Stimulated activated CD4-positive, alpha-beta T cell treated with anti-CD3 and anti-CD28 coated beads, TNF-alpha, amount 100 ng/mL, for 4 hours (primary cell): ENCODE measurements at places on chromosomes 1 and 21.

GRCh38 chr1:212121779-212122178 lies 86.2 kb downstream of the DTL start:
- DNase-seq: no peak

DNA sequence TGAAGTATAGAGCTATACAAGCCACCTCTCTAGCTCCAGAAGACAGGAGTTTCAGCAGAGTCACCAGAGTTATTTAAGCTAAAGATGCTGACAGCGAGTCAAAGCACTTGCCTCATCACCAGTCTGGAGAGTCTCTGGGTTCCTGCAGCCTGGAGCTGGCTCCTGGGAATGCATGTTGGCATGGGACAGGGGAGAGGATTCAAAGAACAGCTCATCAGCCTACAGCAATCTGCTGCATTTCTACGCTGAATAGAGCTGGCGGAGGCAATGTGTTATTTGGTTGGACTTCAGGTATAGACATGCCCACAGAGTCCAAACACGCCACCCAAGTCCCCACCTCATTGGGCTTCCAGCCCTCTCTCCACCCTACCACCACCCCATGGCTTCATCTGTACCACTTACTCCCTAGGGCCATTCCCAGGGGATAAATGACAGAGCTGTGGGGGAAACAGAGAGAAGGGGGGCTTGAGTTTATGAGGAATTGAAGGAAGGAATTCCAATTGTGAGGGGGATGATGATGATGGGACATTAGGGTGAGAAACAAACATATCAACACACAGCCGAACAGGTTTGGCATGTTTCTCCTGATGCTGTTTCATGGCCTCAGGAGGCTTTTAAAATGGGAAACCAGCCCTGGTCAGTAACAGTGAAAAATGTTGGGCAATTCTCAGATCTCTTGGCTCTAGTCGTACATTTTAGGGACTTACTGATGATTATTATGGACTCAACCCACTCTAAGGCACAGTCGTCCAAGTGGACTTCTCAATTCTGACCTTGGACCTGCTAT lies 58.4 kb downstream of the PLEKHA6 start:
- DNase-seq: no peak

DNA sequence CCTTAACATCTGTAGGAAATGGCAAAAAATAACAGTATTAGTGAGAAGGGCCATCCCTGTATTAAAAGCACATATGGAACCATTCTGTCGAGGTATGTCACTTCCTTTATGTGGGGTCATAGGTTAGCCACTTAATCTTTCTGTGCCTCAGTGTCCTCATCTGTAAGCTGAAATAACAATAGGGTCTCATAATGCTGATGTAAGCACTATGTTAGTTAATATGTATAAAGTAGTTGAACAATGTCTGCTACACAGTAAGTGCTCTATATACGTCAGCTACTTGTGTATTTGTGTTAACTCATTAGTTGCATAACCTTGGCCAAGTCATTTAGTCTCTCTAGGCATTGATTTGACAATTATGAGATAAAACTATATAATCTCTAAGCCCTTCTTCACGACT lies 11.8 kb downstream of the PLPPR5 start:
- DNase-seq: no peak

DNA sequence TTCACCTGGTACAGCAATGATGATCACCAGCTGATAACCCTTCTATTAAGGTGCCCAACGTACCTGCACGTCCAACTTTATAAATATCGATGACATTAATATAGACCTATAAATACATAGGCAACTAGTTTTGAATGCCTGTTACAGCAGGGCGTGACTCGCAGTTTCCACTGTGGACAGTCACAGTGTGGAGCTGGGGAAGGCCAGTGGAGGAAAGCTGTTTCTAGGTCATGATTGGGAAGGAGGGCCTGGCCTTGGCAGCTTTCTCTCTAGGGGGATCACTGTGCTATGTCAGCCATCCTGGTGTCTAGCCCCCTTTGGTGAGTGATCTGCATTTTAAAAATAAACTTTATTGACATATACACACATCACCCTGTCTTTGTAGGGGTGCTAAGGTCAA lies 4.4 kb upstream of the PRDM15 start:
- no peak for DNase-seq

GRCh38 chr1:203167026-203167912 lies 8.4 kb downstream of the MYBPH start:
- no peak for DNase-seq

DNA sequence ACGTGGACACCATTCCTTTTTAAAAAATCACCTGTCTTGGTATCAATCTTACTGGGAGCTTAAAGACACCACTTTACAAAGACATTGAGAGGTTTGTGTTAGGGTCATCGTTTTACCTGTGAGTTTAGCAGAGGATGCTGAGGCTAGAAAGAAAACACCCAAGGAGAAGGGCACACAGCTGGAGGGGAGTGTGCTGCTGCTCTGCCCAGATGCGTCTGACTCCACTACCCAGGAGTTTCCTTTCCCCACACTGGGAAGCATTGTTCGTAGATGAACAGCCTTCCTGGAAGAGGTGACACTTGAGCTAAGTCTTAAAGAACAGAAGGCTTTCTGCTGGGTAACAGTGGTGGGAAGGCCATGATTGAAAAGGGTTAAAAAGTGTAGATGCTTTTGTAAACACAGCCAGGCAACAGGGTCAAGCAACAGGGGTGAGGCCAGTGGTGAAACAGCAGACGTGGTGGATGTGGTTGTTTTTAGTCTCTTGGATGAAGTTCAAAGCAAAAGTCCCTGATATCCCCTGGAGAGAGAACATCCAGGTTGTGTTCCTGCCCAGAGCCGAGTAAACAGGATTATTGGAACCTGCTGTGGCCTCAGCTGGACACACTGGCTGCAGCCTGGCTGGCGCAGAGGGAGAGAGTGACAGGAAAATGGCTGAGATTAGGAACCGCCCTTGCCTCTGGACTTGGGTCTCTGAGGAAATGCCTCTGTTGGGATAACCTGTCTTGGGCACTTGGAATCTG lies 198.6 kb upstream of the JUN start:
- DNase-seq: no peak

DNA sequence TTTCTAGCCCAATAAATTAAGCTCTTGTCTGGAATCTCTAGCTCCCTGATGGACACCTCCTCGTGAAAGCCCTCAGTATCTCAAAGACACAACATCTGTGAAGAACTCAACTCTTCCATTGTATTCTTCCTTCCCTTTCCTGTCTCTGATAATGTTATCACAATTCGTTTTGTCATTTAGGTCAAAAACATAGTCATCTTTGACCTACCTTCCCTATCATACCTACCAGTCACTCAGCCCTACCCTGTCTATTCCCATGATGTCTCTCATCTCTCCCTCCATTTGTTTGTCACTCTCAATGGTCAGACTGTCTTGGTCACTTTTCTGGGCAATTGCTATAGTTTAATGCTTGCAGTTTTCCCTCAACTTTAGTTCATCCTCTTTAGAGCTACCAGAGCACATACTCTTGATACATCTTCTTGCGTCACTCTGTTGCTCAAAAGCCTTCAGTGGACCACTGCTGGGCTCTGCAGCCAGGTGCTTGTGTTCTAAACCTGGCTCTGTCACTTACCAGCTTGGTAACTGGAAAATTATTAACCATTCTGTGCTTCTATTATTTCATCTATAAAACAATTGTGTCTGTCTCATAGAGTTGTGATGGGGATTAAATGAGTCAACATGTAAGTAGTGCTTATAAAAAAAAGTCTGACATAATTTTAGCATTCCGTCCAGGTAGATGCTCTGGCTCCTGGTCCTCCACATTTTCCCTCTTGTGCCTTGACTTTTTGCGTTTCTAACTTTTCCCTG lies 39.6 kb downstream of the DDR2 start:
- DNase-seq: no peak

DNA sequence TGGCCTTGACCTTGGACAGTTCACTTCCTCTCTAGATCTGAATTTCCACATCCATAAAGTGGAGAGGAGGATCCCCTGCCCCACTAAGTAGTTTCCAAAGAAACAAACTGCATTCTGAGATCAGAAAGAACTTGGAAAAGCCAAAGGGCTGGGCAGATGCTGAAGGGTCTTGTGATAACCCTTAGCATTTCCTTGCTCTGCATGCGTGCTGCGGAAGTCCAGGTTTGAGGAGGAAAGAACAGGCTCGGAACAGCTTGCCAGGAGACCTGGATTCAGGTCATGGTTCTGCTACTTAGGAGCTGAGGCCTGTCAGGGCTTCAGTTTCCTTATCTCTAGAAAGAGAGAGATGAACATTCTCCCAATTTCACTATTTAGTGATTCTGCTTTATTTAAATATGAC lies 27.2 kb downstream of the IGFN1 start:
- no peak for DNase-seq

DNA sequence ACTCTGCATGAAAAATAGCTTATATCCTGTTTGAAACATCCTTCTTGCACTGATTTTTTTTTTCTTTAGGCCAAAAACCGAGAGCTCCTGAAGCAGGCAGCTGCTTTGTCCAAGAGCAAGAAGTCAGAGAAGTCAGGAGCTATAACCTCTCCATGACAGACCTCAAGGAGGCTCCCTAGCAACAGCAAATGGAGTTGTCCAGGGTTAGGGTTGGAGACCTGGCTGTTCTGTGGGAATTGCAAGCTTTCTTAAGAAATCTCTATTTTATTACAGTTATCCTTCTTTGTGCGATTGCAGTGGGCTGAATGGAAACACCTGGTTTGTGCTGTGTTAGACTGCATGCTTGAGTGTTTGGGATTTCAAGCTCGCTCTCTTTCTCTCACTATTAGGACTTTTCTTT lies 12.6 kb upstream of the STX12 start:
- no peak for DNase-seq

GRCh38 chr1:42904434-42904833 lies 54.2 kb downstream of the SLC2A1 start:
- no peak for DNase-seq

DNA sequence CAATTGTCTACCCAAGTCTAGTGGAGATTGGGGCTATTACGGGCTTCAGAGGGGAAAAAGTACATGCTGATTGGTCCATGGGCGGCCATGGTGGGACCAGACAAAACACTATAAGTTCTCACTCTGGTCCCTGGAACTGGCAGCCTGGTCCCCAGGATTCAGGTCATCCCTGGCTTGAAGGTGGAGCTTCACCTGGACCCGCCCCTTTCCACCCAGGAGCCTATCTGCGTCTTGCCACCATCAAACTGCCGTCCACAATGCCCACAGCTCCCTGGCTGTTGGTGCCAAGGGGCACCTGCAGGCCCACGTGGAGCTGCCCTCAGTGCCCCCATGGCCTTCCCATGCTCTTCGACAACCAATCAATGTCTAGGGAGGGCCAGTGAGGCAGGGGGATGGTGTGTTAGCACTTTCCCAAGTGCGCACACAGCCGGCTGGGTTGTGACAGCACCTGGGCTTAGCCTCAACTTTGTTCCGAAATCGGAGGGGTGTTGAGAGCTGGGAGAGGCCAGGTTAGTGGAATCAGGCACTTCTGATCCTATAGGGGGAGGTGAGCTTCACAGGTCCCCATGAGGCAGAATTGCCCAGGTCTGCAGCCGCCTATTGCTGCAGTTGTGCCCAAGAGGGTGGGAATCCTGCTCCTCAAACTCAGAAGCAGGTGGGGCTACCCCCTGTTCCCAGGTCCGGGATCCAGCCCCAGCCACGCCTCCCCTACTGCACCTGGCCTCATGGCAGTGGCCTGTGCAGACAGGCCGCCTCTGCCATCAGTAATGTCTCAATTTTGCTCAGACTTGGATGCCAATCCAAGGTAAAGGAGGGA lies 1369.4 kb upstream of the PRMT6 start:
- no peak for DNase-seq

DNA sequence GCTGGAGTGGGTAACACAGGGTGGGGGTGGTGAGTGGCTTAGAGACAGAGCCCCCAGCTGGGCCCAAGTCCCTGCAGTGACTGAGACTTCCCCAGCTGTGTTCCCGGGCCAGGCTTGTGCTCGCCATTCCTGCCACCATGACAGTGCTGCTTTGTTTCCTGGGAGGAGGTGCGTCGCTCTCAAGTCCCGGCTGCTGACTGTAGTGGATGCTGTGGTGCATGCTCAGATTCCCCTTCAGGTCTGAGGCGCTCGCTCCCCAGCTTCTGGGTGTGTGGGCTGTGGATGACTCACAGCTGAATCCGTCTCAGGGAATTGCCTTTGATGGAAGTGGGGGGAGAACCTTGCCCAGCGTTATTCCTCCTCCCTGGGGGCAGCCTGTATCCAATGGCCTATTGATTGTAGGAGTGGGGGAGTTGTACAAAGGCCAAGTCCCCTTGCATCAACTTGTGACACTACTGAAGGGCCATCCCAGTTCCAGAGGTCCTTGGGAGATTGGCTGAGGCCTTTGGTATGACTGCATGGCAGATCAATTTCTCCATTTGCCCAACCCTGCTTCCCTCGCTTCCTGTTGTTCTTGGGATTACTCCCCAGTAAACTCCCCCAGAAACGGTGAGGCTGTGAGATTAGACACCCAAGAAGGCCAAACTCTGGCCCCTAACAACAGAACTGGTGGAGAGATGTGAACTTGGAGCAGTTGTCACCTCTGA lies 17.8 kb upstream of the POU3F1 start:
- no peak for DNase-seq

DNA sequence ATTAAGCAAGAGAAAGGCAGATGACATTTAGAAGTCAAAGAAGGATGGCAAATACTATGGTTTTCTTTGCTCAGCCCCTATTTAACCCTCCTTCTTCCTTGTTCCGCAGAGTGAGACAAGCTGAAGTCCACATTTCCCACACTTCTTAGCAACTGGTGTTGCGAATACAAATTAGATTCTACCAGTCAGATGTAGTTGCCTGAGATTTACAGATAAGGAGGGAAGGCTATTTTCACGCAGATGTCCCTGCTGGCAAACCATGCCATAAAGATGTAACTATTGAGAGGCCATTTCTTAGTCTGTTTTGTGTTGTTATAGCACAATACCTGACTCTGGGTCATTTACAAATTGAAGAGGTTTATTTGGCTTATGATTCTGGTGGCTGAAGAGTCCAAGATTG lies 84.3 kb downstream of the ZC3H11B start:
- no peak for DNase-seq

DNA sequence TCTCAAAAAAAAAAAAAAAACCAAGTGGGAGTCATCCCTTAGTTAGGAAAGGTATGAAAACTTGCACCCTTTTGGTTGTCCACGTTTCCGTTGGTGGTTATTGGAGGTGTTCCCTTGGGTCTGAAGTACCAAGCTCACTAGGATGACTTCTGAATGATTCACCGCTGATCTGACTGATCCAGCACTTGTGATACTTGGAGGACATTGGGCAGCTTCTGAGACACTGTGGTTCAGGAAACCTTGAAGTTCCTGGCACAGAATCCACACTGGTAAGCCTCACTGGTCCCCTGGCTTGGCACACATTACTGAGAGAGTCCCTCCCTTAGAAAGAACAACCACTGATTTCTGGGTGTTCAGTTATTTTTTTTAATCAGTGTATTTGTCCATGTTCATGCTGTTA lies 91.9 kb downstream of the RYR2 start:
- no peak for DNase-seq

GRCh38 chr1:94772845-94773244 lies 47.3 kb upstream of the SLC44A3 start:
- DNase-seq: no peak

GRCh38 chr1:228375578-228376261 lies 30.9 kb downstream of the TRIM11 start:
- no peak for DNase-seq

- no peak for DNase-seq
Observed at GRCh38 chr1:101388904-101389546, 152.2 kb downstream of the S1PR1 start.
